ENCODE measurements at places on chromosomes 5 and 9.

- DNase-seq: no peak
Measured at GRCh38 chr5:80928073-80928472, 32.1 kb upstream of the RASGRF2 start.

DNA sequence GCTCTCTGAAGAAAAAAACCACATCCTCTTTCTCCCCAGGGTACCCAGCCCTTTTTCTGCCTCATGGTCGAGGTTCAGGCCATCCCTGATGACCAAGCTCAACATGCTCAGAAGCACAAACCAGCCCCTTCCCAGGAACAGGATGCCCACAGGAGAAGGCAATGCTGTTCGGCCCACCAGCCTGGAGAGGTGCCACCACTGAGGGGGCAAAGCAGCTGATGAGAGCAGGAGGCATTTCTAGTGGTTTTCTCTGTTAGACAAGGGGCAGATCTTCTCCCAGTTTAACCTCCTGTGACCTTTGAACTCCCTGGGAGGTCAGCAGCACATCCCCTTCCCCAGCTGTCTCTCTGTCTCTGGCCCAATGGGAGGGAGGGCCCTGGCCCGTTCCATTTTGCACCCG lies 73.0 kb downstream of the PAX5 start:
- no peak for DNase-seq

GRCh38 chr9:114174876-114175771 lies 19.8 kb downstream of the COL27A1 start:
- no peak for DNase-seq

GRCh38 chr5:104998572-104998971 lies 1436.0 kb upstream of the NUDT12 start:
- no peak for DNase-seq

Measured in stomach (tissue), 19 donors.